ENCODE measurements at places on chromosomes 3 and 15.

DNA sequence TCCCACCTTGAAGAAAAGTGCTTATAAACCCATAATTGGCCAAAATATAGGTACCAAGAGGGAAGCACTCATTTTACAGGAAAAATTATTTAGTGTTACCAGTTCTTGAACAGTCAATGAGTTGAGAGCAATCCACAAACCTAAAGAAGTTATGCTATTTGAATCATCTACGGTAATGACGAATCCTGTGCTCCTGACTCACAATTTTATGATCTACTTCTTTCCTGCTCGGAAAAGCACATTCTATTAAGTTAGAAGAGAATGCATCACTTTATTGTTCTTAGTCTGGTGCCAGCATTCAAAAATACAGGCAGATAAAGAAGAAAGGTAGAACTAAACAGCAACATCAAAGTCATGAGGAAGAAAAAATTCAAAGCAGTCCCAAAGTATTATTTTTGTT is 33.2 kb downstream of the CHRM5 start:
- no peak for DNase-seq

DNA sequence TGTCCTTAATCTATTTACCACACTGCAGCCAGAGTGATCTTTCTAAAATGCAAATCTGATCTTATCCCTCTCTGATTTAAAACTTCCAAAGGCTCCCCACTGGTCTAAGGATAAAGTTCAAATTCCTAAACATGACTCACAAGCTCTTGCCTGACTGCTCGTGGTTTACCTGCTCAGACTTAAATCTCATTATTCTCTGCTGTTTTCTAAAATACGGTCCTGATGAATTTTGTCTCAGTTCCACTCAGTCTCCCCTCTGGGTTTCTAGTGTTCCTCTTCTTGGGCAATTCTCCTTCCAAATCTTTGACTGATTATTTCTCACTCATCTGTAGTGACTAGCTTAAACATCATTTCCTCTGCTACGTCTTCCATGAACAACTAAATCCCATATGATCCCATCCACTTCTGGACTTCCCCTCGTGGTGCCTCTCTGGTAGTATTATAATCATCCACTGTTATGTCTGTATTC is 108.3 kb downstream of the P3H2 start:
- DNase-seq = no peak

GRCh38 chr3:191441687-191442086 is 19.3 kb upstream of the PYDC2 start:
- DNase-seq = no peak

- DNase-seq = no peak
Observed at GRCh38 chr3:16890597-16891333, 6.0 kb downstream of the PLCL2 start.

- DNase-seq = no peak
Observed at GRCh38 chr3:68378631-68379030, 553.7 kb downstream of the TAFA4 start.

DNA sequence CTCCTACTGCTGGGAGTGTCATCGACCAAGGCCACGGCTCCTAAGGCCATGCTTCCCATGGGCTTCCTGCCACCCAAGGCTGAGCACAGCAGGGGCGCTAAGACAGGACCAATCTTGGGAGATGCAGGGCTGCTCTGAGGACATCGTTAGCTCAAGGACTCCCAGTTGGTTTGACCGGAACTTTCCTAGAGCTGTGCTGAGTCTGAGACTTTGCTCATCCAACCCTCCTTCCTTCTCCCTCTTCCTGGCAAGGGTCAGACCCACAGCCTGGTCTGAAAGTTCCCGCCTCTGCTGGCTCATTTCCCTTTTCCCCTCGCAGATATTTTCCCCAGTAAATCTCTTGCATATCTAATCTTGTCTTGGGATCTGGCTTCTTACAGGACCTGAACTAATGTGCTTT is 57.2 kb downstream of the EPHB3 start:
- DNase-seq = no peak

Measured in activated gamma-delta T cell treated with anti-CD3 and anti-CD28 coated beads, Interleukin-2, amount 50 U/mL, for 16 hours (primary cell).